ENCODE measurements at places on chromosomes 7 and 10. TPM values are rescaled to one million over a fixed set of nuclear protein-coding genes. Genes with fewer than 3 reads are reported as not detected.
A peak's percentile ranks its signal among the peaks of the same experiment; 100 is the strongest.

- H3K36me3 ChIP-seq = no peaks in the 10 kb centered on the region
- no peak for DNase-seq
- no peaks in the 10 kb centered on the region for H3K27me3 ChIP-seq
- H3K4me3 ChIP-seq = no peak overlapping the region
- no peaks in the 10 kb centered on the region for H3K4me1 ChIP-seq
Observed at GRCh38 chr7:132590162-132590561, 13.9 kb upstream of the PLXNA4 start.

DNA sequence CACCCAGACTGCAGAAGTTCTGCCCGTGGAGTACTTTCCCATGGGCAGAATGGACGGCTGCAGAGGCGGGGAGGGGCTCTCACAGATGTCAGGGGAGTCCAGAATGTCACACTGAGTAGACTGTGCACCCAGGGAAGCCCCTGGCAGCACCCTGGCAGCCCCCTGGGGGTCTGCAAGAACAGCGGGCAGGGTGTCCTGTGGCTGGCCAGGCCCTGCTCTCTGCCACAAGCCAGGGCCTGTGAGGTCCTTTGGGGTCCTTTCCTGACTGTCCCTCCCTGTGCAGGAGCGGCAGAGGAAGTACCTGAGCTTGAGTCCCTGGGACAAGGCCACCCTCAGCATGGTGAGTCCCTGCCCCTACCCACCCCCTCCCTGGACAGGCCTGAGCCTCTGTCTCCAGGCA, 6.1 kb upstream of the SH2B2 start:
- H3K36me3 ChIP-seq = no peaks in the 10 kb centered on the region
- no peaks in the 10 kb centered on the region for H3K27me3 ChIP-seq
- H3K4me3 ChIP-seq = no peak overlapping the region
- no peak overlapping the region for H3K27ac ChIP-seq

DNA sequence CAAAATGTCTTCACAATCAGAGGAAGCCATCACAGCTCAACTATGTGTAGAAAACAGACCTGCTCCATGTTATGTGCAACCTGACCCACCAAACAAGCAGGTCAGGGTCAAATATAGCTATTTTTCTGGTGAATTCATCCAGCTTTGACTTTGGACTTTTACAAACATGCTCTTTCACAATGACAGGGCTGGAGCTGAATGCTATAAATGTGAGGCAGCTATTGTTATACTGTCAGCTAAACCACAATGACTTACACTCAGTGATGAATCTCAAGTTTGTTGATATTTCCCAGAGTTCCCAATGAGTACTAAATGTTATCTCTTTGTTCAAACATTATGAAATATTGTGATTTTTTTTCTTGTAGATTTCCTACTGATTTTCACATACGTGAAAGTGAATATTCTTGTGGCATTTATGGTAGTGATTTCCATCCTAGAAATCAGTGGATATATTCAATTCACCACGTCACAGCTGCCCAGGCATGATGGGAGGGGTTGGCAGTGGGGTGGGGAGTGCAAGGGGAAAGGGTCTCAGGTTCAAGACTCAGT, 2.5 kb upstream of the ITIH2 start:
- no peaks in the 10 kb centered on the region for H3K27me3 ChIP-seq
- DNase-seq = no peak
- H3K4me1 ChIP-seq = no peaks in the 10 kb centered on the region
- no peak overlapping the region for H3K4me3 ChIP-seq
- H3K27ac ChIP-seq = no peak overlapping the region
- no peaks in the 10 kb centered on the region for H3K36me3 ChIP-seq

DNA sequence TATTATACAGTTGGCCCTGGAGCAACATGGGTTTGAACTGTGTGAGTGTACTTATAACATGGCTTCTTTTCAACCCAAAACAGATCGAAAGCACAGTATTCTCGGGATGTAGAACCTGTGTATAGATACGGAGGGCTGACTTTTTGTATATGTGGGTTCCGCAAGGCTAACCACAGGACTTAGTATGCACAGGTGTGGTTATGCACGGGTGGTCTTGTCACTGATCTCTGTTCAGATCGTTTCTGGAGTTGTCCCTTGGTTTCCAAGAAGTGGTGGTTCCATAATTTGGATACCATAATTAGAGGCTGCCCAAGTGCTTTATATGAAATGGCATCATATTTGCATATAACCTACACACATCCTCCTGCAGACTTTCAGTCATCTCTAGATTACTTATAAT, 10.9 kb upstream of the BHLHA15 start:
- DNase-seq = no peak
- no peaks in the 10 kb centered on the region for H3K27me3 ChIP-seq
- H3K4me3 ChIP-seq = no peak overlapping the region
- H3K36me3 ChIP-seq = peaks cover 7% of the 10 kb centered on the region
- H3K27ac ChIP-seq = no peak overlapping the region

The UCMA gene
- not detected for total RNA-seq

- no peak for DNase-seq
- peaks cover 16% of the 10 kb centered on the region for H3K36me3 ChIP-seq
- H3K27me3 ChIP-seq = no peaks in the 10 kb centered on the region
- no peak overlapping the region for H3K4me3 ChIP-seq
- no peak overlapping the region for H3K27ac ChIP-seq
Observed at GRCh38 chr10:49834201-49834600, 72.1 kb upstream of the OGDHL start.

DNA sequence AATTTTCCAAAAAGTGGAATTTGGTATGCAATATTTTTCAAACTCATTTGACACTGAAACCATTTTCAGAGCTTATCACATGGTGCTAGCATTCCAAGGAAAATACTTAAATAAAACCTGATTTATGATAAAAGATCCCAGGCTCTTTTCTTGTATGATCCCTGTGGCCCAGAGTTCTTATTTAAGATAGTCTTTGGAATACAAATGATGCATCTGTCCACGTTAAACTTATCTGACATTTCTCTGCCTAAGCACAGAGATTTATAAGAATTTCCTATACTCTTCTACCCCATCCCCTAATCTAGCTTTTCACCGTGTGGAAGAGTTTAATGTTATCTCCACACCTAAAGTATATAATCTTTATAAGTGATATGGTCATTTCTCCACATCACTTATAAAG, 66.2 kb downstream of the AHR start:
- DNase-seq = no peak
- no peaks in the 10 kb centered on the region for H3K27me3 ChIP-seq
- H3K4me3 ChIP-seq = no peak overlapping the region
- no peak overlapping the region for H3K27ac ChIP-seq
- peaks cover 15% of the 10 kb centered on the region for H3K4me1 ChIP-seq

GRCh38 chr7:80922253-80923049, 3.6 kb upstream of the SEMA3C start:
- H3K4me1 ChIP-seq = peaks cover 1% of the 10 kb centered on the region
- H3K27me3 ChIP-seq = no peaks in the 10 kb centered on the region
- H3K36me3 ChIP-seq = no peaks in the 10 kb centered on the region
- H3K27ac ChIP-seq = no peak overlapping the region
- H3K4me3 ChIP-seq = no peak overlapping the region

The NEBL gene
- total RNA-seq = under 0.01 TPM

The TBX20 gene
- total RNA-seq = 0.36 TPM

DNA sequence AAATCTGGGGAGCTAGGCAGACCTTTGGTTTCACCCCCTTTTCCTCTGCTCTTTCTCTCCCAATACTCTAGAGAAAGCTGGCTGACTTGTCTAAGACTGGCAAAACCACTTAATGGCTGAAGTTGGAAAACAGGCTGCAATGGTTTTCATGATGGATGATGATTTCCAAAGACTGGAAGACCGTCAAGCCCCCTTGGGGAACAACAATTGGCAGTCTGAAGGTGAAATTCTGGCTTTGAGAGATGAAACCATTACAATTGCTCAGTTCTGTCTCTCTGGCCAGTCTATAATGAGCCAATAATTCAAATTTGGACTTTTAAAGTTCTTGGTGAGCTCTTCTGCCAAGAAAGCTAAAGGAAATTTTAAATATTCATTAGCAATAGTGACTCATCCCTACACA, 680.5 kb downstream of the PARD3 start:
- no peak overlapping the region for H3K27ac ChIP-seq
- no peaks in the 10 kb centered on the region for H3K4me1 ChIP-seq
- no peak for DNase-seq
- no peaks in the 10 kb centered on the region for H3K27me3 ChIP-seq
- H3K4me3 ChIP-seq = no peak overlapping the region
- no peaks in the 10 kb centered on the region for H3K36me3 ChIP-seq

DNA sequence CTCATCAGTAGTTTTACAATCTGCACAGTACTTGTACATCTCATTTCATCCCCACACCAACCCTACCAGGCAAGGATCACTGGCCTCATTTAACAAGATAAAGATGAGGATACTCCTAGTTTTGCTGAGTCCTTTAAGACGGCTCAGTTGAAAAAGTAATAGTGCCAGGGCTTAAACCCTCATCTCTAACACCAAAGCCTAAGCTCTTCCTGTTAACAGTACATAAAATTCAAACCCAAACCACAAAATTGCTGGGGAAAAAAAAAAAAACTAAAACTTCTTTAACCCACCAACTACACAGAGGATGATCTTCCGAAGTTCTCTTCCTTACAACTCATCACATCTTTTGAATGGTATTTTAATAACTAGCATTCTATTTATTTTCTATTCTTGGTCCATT, 1.3 kb downstream of the SAR1A start:
- H3K36me3 ChIP-seq = peaks cover 7% of the 10 kb centered on the region
- no peaks in the 10 kb centered on the region for H3K27me3 ChIP-seq
- no peak overlapping the region for H3K27ac ChIP-seq
- peak overlapping the region; percentile 99 for H3K4me3 ChIP-seq

DNA sequence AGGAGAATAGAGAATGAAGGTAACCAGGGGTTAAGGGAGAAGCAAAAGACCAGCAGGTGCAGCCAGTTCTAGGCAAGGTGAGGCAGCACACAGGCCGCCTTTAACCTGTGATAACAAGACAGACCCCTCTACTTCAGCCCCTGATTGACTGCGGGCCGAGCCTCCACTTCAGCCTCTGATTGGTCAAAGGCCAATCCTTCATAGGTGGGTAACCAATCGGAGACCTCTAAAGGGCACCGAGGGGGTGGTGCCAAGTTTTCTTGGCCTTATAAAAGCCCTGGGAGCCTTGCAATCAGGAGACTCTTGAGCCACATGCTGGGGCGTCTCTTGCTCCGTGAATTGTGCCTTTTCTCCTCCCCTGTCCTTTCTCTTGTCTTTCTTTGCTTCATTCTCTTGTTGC, 98.8 kb downstream of the ELFN1 start:
- no peak overlapping the region for H3K27ac ChIP-seq
- no peaks in the 10 kb centered on the region for H3K27me3 ChIP-seq
- no peak overlapping the region for H3K4me3 ChIP-seq
- no peaks in the 10 kb centered on the region for H3K36me3 ChIP-seq
- H3K4me1 ChIP-seq = no peaks in the 10 kb centered on the region
- no peak for DNase-seq

The SPACDR gene
- 1.1 TPM for total RNA-seq

DNA sequence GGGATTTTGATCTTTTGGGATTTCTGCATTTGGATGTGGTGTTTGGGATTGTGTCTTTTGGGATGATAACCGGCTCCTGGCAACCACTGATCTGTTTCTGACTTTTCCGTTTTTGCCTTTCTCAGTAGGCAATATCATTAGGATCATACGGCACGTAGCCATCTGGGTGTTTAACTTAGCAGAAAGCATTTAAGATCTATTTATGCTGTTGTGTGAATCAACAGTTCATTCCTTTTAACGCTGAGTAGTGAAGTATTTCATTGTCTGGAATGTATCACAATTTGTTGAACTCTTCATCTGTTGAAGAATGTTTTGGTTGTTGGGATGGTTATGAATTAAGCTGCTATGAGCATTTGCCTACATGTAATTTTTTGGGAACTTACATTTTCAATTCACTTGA, 459.6 kb downstream of the SDK1 start:
- DNase-seq = peak; percentile 16
- no peaks in the 10 kb centered on the region for H3K36me3 ChIP-seq
- H3K4me1 ChIP-seq = peaks cover 5% of the 10 kb centered on the region
- no peak overlapping the region for H3K27ac ChIP-seq
- H3K4me3 ChIP-seq = no peak overlapping the region
- peaks cover 1% of the 10 kb centered on the region for H3K27me3 ChIP-seq

- DNase-seq = no peak
- no peak overlapping the region for H3K4me3 ChIP-seq
- no peaks in the 10 kb centered on the region for H3K4me1 ChIP-seq
- no peaks in the 10 kb centered on the region for H3K36me3 ChIP-seq
- H3K27me3 ChIP-seq = peaks cover 6% of the 10 kb centered on the region
Observed at GRCh38 chr10:132146271-132146671, 40.5 kb upstream of the DPYSL4 start.

The SVIL gene
- 11.5 TPM for total RNA-seq

- H3K27ac ChIP-seq = no peak overlapping the region
- H3K4me3 ChIP-seq = no peak overlapping the region
- peak; percentile 30 for DNase-seq
- H3K4me1 ChIP-seq = no peaks in the 10 kb centered on the region
- no peaks in the 10 kb centered on the region for H3K27me3 ChIP-seq
Observed at GRCh38 chr10:63481815-63482421, 16.1 kb upstream of the JMJD1C start.

The ANKRD7 gene
- 0.18 TPM for total RNA-seq

The RBP4 gene
- total RNA-seq = not detected

The IQCE gene
- total RNA-seq = 6.7 TPM

GRCh38 chr7:69683002-69683401, 84.7 kb downstream of the AUTS2 start:
- DNase-seq = no peak
- H3K27ac ChIP-seq = no peak overlapping the region
- H3K4me1 ChIP-seq = no peaks in the 10 kb centered on the region

DNA sequence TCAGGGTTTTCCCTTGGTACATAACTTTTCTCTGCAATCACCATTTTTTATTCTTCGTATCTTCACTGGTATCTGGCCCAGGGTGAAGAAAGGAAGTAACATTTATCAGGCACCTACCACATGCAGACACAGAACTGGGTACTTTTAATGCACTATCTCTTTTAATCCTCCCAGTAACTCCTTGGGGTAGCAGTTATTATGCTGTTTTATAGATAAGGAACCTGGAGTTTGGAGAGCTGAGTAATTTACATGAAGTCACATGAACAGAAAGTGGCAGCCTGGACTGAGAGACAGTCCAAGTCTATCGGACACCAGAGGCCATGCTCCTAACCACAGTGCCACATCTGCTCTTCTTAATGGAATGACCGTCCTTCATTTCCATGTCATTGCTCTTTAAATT, 117.1 kb upstream of the PODXL start:
- peaks cover 27% of the 10 kb centered on the region for H3K27me3 ChIP-seq
- H3K4me3 ChIP-seq = no peak overlapping the region
- no peak for DNase-seq
- H3K27ac ChIP-seq = no peak overlapping the region
- no peaks in the 10 kb centered on the region for H3K4me1 ChIP-seq

DNA sequence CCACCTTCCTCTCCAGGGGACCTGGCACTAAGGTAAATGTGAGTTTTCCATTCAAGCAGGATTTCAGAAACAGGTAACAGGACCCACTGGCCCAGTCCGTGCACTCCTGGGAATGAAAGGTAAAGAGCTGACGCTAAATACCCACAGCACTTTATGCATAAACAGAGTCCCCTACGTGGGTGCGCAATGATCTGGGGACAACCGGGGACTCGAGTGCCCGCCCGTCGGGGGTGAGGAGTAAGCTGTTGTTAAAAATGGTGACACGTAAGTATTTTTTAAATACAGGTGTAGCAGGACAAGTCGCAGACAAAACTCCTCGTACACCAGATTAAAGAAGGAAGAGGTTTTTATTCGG, 47.2 kb upstream of the PPP2R2D start:
- H3K36me3 ChIP-seq = no peaks in the 10 kb centered on the region
- H3K4me1 ChIP-seq = no peaks in the 10 kb centered on the region
- H3K27ac ChIP-seq = no peak overlapping the region
- no peaks in the 10 kb centered on the region for H3K27me3 ChIP-seq

The C7orf57 gene
- total RNA-seq = not detected

The FAM131B gene
- total RNA-seq = 3.4 TPM
